ENCODE measurements at places on chromosomes 12 and 14. TPM values are rescaled to one million over a fixed set of nuclear protein-coding genes. Genes with fewer than 3 reads are reported as not detected.

SOCS4 gene
- total RNA-seq, result 26.8 TPM

DNA sequence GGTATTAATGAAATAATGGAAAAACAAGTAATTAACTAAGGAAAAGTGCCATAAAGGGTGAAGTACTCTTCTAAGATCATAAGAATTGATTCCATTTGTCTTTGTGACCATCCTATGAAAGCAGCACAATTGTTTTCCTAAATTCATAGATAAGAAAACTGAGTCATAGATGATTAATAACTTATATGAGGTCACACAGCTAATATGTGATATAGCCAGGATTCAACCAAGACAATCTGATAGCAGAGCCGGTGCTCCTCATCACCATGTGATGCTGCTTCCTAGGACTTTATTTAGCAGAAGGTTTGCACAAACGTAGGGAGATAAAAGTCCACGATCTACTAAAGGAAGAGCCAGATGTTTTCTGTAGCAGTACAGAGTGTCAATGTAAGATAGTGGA, 181.5 kb upstream of the SYT1 start:
- peak; percentile 44 for DNase-seq

CLEC1B gene
- not detected for total RNA-seq

DNA sequence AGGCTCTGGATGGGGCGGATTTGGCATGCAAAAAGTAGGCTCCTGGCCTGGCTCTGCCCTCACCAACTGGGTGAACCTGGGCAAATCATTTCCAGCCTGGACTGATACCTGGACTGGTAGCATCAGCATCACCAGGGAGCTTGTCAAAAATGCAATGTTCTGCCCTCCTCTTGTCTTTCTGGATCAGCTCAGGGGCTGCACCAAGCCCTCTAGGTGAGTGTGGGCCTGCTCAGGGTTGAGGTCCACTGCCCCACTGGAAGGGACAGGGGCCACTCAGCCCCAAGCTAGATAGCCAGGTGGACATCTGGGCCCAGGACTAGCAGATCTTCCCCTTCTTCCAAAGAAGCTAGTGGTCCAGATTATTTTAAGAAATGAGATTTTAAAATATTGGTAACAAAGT, 99.6 kb downstream of the RBM19 start:
- DNase-seq, result no peak

- no peak for DNase-seq
These were observed 782 bp upstream of the PIWIL1 start for GRCh38 chr12:130336723-130337487.

DNA sequence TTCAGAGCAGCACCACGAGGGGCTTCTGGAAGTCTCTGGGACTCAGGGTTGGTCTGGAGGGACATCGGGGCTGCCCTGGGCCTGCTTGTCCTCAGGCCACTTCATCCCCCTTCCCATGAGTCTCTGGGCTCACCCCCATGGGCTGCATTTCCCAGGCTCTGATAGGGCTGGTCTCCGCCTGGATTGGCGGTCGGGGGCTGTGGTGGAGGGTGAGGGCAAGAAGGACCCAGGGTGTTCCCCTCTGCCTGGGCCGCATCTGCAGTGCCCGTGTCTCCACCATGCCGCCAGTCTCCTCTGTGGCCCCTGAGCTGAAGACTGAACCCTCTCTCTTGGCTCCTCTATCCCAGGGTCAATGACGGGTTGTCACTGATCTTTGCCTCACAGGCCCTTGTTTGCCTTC, 242.1 kb downstream of the ADGRD1 start:
- no peak for DNase-seq

DNA sequence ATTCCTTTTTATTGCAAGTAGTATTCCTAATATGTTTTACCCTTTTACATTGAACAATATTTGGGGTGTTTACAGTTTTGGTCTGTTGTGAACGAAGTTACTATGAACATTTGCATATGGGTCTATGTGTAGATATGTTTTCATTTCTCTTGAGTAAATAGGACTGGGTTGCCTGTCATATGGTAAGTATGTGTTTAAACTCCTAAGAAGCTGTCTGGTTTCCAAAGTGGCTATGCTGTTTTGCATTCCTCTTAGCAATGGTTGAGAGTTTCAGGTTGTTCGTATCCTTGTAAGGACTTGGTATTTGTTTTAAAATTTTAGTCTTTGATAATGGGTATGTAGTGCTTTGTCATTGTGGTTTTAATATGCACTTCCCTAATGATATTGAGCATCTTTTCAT, 6.3 kb downstream of the METAP2 start:
- DNase-seq, result peak; percentile 65

NID2 gene
- total RNA-seq, result 259 TPM

DNA sequence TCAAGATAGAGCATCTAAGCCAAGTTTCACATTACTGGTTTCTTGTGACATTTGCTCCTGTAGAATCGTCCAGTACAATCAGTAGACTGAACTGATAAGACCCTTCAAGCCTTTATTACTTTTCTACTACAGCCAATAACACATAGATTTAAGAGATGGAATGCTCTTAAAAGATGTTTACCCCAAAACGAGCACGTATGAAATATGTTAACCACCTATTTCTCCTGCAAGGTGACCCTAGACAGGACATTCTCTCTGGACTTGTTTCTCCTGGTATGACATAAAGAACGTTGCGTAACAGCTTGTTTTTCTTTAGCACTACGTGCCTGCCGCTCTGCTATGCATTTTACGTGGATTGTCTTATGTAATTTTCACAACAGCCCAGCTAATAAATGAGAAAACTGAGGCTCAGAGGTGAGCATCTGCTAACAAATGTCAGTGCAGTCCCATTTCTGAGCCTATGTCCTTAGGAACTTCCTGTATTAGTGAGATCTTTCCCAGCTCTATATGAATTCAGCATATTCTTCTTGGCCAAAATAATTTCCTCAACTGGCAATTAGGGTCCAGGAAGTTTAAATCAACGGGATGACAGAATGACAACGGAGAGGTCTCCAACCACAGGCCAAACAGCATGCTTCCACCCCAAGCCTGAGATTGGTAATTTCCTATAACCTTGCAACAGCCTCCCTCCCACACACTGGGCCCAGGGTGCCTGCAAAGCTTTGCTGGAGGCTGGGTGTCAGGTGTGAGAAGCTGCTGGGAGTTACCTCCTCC, 3.7 kb downstream of the NFKBIA start:
- DNase-seq, result peak; percentile 76

- no peak for DNase-seq
These were observed 1035.6 kb upstream of the TMEM132C start for GRCh38 chr12:127231371-127231770.

All from fibroblast of villous mesenchyme (primary cell).